ENCODE measurements at places on chromosomes 12 and 14.

DNA sequence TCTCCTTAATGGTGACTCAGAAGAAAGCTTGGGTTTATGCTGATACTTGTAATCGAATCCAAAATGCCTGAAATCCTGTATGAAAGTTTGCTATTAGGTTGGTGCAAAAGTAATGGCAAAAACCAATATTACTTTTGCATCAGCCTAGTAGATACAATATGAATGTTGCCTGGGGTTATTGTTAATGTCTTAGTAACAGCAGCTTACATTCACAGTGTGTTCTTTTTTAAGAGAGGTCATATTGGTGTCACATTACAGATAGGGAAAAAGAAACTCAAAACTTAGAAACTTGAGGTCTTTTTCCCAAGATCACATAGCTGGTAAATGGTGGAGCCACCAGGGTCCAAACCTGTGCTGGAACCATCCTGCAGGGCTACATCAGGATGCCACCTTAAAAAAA lies 25.2 kb downstream of the SRGAP1 start:
- no peak for DNase-seq
- no peak overlapping the region for H3K27ac ChIP-seq
- no peaks in the 10 kb centered on the region for H3K36me3 ChIP-seq
- no peaks in the 10 kb centered on the region for H3K4me1 ChIP-seq
- no peak overlapping the region for H3K4me3 ChIP-seq

- no peak for DNase-seq
- H3K4me3 ChIP-seq = peak overlapping the region; percentile 9
- peaks cover 82% of the 10 kb centered on the region for H3K36me3 ChIP-seq
- H3K4me1 ChIP-seq = peaks cover 91% of the 10 kb centered on the region
- H3K27me3 ChIP-seq = no peaks in the 10 kb centered on the region
Observed at GRCh38 chr14:92665661-92666110, 82.7 kb downstream of the LGMN start.

- peak; percentile 78 for DNase-seq
- H3K27ac ChIP-seq = no peak overlapping the region
- H3K27me3 ChIP-seq = no peaks in the 10 kb centered on the region
- peaks cover 11% of the 10 kb centered on the region for H3K4me1 ChIP-seq
- H3K36me3 ChIP-seq = peaks cover 22% of the 10 kb centered on the region
- no peak overlapping the region for H3K4me3 ChIP-seq
Observed at GRCh38 chr12:121443193-121443870, 43.4 kb downstream of the RNF34 start.

DNA sequence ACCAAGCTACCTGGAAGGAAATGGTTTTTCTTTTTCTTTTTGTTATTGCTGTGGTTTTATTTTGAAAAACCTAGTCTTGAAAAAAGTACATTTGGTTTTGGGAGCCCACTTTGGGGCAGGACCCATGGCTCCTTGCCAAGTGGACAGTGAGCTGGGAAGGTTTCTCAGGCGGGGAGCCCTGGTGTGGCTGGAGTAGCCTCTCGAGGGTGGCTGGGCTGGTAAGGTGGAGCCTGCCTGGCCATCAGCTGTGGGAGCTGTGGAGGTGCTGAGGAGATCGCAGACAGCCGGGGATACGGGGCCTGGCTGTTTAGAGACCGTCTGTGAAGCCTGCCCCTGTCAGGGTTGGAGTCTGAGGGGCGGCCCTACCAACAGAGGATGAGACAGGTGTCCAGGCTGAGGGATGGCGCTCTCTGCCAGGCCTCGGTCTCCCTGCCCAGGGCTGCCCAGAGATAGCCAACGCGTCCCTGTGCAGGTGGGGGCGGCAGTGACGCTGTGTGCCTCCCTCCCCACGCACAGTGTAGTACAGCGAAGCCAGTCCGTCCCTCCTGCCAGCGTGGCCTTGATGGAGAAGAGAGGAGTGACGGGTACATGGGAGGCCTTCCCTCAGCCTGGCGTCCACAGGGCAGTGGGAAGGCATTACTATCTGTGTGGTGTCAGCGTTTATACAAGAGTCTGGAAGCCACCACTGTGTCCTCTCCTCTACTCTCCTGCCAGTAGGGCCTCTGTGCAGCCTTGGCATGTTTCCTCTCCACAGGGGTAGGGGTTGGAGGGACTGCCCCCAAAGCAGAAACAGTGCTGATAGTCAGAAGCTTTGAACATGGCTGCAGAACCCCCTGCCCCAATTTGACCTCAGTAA lies 5.9 kb downstream of the RIN3 start:
- peaks cover 25% of the 10 kb centered on the region for H3K36me3 ChIP-seq
- no peak for DNase-seq
- H3K4me1 ChIP-seq = peaks cover 84% of the 10 kb centered on the region
- no peak overlapping the region for H3K4me3 ChIP-seq
- no peaks in the 10 kb centered on the region for H3K27me3 ChIP-seq

- no peak for DNase-seq
- H3K27me3 ChIP-seq = no peaks in the 10 kb centered on the region
- H3K4me1 ChIP-seq = no peaks in the 10 kb centered on the region
- H3K27ac ChIP-seq = no peak overlapping the region
Observed at GRCh38 chr12:124837958-124838803, 25.5 kb downstream of the SCARB1 start.

- no peaks in the 10 kb centered on the region for H3K36me3 ChIP-seq
- H3K27ac ChIP-seq = no peak overlapping the region
- DNase-seq = no peak
- no peak overlapping the region for H3K4me3 ChIP-seq
Observed at GRCh38 chr12:96448300-96448699, 41.1 kb upstream of the CFAP54 start.

GRCh38 chr12:52185400-52185967 lies 6.3 kb downstream of the KRT80 start:
- no peak overlapping the region for H3K4me3 ChIP-seq
- no peak overlapping the region for H3K27ac ChIP-seq
- H3K27me3 ChIP-seq = no peaks in the 10 kb centered on the region
- H3K36me3 ChIP-seq = no peaks in the 10 kb centered on the region
- DNase-seq = no peak

DNA sequence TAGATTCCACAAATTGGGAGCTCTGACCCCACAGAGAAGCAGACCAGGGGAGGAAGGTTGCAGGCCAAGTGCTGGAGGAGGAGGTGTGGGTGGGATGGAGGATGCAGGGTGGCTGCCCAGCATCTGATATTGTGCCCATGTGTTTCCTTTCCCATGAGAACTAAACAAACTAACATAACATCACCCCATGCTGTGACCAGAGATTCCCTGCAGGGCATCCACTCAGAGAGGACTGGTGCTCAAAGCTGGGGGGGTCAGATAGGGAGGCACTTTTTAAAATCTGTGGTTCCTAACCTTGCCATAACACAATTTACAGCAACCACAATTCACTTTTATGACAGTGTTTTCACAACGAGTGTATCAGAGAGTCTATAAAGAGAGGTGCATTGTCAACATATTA lies 1277.6 kb downstream of the AACS start:
- H3K27ac ChIP-seq = no peak overlapping the region
- no peak for DNase-seq
- H3K27me3 ChIP-seq = no peaks in the 10 kb centered on the region
- H3K4me3 ChIP-seq = no peak overlapping the region

- no peak for DNase-seq
- no peak overlapping the region for H3K4me3 ChIP-seq
- H3K27ac ChIP-seq = no peak overlapping the region
- no peaks in the 10 kb centered on the region for H3K27me3 ChIP-seq
Observed at GRCh38 chr14:67251573-67252226, 10.5 kb downstream of the PALS1 start.

DNA sequence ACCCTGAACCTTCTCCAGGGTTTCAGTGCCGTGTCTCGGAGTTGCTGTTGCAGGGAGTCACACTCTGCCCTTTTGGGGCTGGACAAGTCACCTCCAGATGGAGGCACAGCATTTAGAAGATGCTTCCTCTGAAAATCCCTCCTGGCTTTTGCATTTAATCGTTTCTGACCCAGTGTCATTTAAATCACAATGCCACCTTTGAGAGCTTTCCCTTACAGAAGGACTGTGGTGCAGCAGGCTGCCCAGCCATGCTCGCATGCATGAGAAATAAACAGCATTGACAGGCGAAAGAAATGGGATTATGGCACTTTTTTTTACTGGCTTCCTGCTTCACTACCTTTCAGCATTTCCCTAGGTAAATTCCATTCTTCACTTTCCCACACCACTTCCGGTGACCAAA lies 113.4 kb upstream of the DYRK2 start:
- H3K27me3 ChIP-seq = no peaks in the 10 kb centered on the region
- H3K4me3 ChIP-seq = no peak overlapping the region
- H3K27ac ChIP-seq = no peak overlapping the region

DNA sequence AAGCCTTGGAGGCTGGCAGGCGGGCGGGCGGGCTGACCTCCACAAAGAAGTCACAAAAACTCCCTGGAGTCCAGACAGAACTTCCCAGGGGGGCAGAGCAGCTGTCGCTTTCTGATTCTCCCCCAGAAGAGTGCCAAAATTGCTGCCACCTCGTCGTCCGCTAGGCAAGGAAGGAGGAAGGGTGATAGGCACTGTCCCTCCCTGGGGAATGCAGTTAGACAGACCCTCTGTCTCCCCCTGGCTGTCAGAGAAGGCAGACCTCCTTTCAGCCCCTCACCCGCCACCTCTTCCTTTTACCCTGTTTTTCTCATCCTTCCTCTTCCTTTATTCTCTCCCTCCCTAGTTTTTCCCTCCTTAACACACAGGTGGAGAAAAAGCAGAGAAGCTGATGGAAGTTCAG lies 18.7 kb downstream of the GRIN2B start:
- H3K36me3 ChIP-seq = no peaks in the 10 kb centered on the region
- H3K27me3 ChIP-seq = peaks cover 10% of the 10 kb centered on the region
- DNase-seq = no peak
- H3K4me3 ChIP-seq = no peak overlapping the region
- no peak overlapping the region for H3K27ac ChIP-seq

DNA sequence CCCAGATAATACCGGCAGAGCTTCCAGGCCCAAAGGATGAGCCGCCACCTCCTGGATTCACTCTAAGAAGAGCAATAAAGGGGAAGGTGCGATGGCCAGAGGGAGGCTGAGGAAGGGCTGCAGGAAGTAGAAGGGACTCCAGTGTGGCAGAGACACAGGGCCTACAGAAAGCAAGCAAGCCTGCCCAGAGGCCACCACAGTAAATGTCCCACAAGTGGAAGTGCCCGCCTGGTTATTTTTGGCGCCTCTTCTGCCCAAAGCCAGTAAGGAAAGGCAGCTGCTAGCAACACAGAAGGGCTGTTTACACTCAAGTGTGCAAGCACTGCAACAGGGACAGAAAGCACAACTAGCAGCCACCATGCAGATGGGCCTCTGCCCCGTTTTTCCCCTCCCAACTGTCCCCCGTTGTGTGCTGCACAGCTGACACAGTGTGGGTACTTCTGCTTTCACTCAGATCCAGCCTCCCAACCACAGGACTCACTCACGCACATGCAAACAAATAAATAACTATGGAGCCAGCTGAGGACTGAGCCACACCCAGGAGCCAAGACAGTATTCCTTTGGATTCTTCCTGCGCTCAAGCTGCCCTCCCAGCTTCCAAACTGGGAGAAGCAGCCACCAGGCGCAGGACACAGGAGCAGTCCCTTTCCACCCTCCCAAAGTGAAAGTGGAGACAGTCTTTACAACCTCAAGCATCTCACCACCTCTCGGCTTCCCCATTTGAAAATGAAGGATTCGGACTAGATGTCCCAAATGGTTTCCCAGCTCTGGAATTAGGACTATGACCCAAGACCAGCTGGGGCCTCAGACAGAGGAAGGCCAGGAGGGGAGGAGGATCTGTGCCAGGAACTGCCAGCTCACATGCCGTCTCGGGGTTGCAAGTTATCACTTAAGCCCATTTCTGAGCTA lies 40.0 kb upstream of the PNMA1 start:
- peak overlapping the region; percentile 91 for H3K4me3 ChIP-seq
- peaks cover 33% of the 10 kb centered on the region for H3K36me3 ChIP-seq
- no peaks in the 10 kb centered on the region for H3K27me3 ChIP-seq
- peak; percentile 65 for DNase-seq
- H3K4me1 ChIP-seq = peaks cover 93% of the 10 kb centered on the region

DNA sequence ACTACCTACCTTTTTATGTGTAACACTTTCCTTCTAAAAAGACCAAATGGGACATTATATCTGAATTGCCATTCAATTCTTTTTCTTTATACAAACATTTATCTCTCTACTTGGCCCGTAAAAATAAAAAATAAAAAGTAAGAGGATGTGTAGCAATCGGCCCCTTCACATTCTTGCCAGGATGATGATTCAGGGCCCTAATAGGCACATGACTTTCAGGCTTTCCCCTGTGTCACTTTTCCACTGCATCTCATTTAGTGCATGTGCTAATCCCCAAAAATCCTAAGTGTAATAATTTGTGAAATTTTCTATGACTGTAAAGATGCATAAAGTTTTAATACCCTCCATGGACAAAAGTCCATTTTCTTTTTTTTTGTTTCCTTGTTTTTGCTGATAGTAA lies 23.0 kb upstream of the ATP2B1 start:
- H3K27ac ChIP-seq = no peak overlapping the region
- DNase-seq = no peak
- H3K4me3 ChIP-seq = no peak overlapping the region
- peaks cover 7% of the 10 kb centered on the region for H3K36me3 ChIP-seq
- no peaks in the 10 kb centered on the region for H3K27me3 ChIP-seq

DNA sequence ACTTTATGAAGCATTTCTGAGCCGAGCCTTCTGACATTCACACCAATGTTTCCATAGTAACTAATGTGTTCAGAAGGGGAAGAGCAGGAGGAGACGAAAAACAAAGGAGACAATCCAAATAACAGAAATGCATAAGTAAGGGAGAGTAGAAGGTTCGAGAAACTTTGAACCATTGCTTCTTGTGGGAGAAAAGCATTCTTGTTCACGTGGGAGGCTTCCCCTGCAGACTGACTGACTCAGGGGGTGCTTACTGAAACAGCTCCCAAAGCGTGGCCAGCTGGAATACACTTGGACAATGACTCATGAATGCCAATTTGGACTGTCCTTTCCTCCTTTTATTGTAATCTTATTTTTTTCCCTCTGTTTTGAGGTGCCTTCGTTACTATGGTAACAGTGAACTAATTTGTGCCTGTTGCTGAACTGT lies 73.9 kb downstream of the NEDD1 start:
- peaks cover 2% of the 10 kb centered on the region for H3K4me1 ChIP-seq
- DNase-seq = no peak
- H3K4me3 ChIP-seq = no peak overlapping the region
- no peak overlapping the region for H3K27ac ChIP-seq
- peaks cover 16% of the 10 kb centered on the region for H3K27me3 ChIP-seq

DNA sequence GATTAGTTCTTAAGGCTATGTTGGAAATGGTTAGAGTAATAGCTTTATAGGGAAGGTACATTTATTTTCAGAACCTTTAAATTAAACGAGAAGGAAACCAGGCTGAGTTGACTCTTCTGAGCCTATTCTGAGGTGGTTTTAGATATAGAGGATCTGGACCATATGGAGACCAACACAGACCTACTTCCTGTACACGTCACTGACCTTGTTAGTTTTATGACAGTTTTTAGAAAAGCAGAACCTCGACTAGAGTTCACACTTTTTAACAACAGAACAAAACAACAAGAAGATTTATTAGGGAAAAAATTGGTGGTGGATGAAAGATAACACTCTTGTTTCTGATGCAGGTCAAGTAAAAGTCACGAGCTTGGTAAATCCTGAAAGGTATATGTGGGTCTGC lies 107.1 kb downstream of the NPAS3 start:
- no peak overlapping the region for H3K27ac ChIP-seq
- no peak for DNase-seq
- no peak overlapping the region for H3K4me3 ChIP-seq
- H3K4me1 ChIP-seq = no peaks in the 10 kb centered on the region
- H3K27me3 ChIP-seq = no peaks in the 10 kb centered on the region

- peaks cover 43% of the 10 kb centered on the region for H3K27me3 ChIP-seq
- no peak for DNase-seq
- H3K36me3 ChIP-seq = no peaks in the 10 kb centered on the region
- H3K4me3 ChIP-seq = no peak overlapping the region
- no peak overlapping the region for H3K27ac ChIP-seq
Observed at GRCh38 chr12:69047990-69048389, 115.0 kb upstream of the CPM start.
